Panc1 (cell line): ENCODE measurements at places on chromosomes 2 and 18. TPM values are rescaled to one million over a fixed set of nuclear protein-coding genes. Genes with fewer than 3 reads are reported as not detected.

The ARL5A gene
- 47.5 TPM for total RNA-seq

The STRN gene
- 37.4 TPM for total RNA-seq

The SETBP1 gene
- 0.23 TPM for total RNA-seq

The MAPK4 gene
- not detected for total RNA-seq

DNA sequence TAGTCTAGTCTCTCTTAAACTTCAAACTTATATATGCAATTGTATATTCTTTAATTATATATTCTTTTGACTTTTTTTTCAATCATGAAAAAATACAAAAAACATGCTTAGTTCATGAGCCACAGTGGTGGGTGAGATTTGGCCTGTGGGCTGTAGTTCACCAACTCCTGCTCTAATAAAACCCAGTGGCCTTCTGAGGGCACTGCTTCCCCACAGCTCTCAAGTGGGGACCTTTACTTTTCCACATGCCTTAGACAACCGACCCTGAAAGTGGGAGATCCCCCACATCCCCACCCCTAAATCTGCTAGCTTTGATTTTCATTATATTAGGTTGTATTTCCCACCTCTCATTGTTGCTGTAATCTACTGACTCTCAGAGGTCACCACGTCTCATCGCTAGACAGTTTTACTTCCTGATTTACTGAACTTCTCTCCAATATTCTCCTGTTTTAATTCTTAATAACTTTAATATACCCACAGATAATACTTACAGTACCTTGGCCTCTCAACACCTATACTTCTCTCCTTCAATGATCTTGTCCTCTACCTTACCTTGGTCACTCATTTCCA, 57.3 kb downstream of the ROCK1 start:
- DNase-seq = no peak

- DNase-seq = no peak
These were observed 344.5 kb upstream of the LRATD1 start for GRCh38 chr2:14288016-14288415.

DNA sequence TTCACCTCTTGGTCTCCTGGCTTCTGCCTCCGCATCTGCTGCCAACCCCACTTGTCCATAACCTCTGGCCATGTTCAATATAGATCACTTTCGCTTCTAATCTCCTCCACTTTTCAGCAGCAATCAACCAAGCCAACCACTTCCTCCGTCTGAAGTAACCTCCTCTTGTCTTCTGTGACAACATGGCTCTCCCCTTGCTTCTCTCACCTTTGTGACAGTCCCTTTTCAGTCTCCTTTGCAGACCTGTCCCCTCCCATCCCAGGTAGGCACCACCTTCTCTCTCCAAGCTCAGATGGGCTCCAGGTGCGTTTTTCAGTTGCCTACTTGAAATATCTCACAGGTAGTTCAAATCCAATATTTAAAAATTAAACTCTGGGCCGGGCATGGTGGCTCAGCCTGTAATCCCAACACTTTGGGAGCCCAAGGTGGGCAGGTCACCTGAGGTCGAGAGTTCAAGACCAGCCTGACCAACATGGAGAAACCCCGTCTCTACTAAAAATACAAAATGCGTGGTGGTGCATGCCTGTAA, 4.7 kb upstream of the PSD4 start:
- DNase-seq = no peak

DNA sequence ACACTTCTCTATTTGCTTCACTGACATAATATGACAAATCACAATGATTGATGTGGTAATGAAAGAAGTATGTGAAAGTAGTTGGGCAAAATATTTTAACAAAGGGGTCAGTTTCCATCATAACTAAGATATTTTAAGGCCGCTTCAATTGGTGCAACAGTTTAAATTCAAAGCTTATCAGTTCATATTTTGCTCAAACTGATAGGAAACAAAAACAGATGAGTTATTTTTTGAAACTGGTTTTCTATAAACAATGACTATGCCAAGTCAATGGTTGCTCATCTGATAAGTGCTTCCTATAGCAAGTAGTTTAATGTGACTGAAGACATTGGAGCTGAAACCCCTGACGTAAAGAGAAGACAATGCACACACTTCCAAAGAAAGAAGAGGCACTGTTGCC, 1290.7 kb downstream of the SUCLG1 start:
- no peak for DNase-seq
